ENCODE measurements at places on chromosomes 6 and 20. TPM values are rescaled to one million over a fixed set of nuclear protein-coding genes. Genes with fewer than 3 reads are reported as not detected.

GRCh38 chr6:70338775-70339174, 35.9 kb upstream of the COL9A1 start:
- H3K4me3 ChIP-seq: no peak overlapping the region
- H3K36me3 ChIP-seq: no peaks in the 10 kb centered on the region
- DNase-seq: no peak
- peaks cover 13% of the 10 kb centered on the region for H3K27me3 ChIP-seq
- H3K27ac ChIP-seq: no peak overlapping the region

GRCh38 chr6:136477548-136477947, 72.7 kb downstream of the MAP7 start:
- H3K27ac ChIP-seq: no peak overlapping the region
- no peaks in the 10 kb centered on the region for H3K36me3 ChIP-seq
- H3K4me3 ChIP-seq: no peak overlapping the region

GRCh38 chr20:20755231-20755630, 42.8 kb upstream of the RALGAPA2 start:
- peaks cover 2% of the 10 kb centered on the region for H3K27me3 ChIP-seq
- H3K4me1 ChIP-seq: no peaks in the 10 kb centered on the region
- no peak overlapping the region for H3K27ac ChIP-seq
- no peak for DNase-seq
- H3K36me3 ChIP-seq: no peaks in the 10 kb centered on the region
- H3K4me3 ChIP-seq: no peak overlapping the region

DNA sequence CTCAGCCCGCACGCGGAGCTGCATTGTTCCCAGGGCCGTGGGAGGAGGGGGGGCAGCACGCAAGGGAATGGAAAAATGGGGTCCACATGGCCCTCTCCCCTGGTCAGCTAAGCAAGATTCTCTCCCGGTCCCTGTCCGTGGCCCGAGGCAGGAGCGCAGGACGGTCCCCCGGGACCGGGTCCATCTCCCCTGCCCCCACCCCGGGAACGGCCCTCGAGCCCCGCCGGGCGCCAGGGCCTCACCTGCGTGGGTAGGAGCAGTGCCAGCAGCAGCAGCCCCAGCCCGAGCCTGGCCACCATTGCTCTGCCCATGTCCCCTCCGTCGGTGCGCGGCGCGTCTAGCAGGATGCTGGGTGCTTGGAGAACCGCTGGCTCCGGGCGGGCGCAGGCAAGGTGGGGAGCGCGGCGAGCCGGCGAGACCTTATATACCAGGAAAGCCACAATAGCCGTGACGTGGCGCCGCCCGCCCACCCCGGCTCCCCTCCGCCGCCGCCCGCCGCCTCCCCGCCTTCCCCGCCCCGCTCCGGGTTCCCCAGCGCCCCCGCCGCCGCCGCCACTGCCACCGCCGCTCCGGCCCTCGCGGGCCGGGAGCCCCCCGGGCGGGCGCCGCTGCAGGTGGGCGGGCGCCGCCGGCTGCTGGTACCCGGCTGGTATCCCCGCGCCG, at the start of gene CD24:
Gene CD24 (minus strand): TSS at position 394 of the 663 bp plus-strand sequence. CDS start 83 bp downstream, at position 311.
- no peak for DNase-seq
- H3K27me3 ChIP-seq: peaks cover 66% of the 10 kb centered on the region
- H3K27ac ChIP-seq: no peak within 1 kb of the TSS
- H3K4me3 ChIP-seq: peak within 1 kb of the TSS; percentile 55
- H3K36me3 ChIP-seq: no peaks in the 10 kb centered on the region
- peaks cover 5% of the 10 kb centered on the region for H3K4me1 ChIP-seq

GRCh38 chr20:60332523-60332922, 374.3 kb downstream of the CDH26 start:
- no peak overlapping the region for H3K4me3 ChIP-seq
- no peaks in the 10 kb centered on the region for H3K27me3 ChIP-seq
- no peaks in the 10 kb centered on the region for H3K4me1 ChIP-seq
- no peak overlapping the region for H3K27ac ChIP-seq
- no peaks in the 10 kb centered on the region for H3K36me3 ChIP-seq
- no peak for DNase-seq

- peaks cover 60% of the 10 kb centered on the region for H3K4me1 ChIP-seq
- H3K27me3 ChIP-seq: no peaks in the 10 kb centered on the region
- no peaks in the 10 kb centered on the region for H3K36me3 ChIP-seq
- H3K27ac ChIP-seq: no peak overlapping the region
- H3K4me3 ChIP-seq: no peak overlapping the region
- no peak for DNase-seq
Measured at GRCh38 chr6:22325481-22325880, 28.6 kb upstream of the PRL start.

- peaks cover 5% of the 10 kb centered on the region for H3K36me3 ChIP-seq
- H3K27ac ChIP-seq: no peak overlapping the region
- no peak overlapping the region for H3K4me3 ChIP-seq
- DNase-seq: no peak
- H3K27me3 ChIP-seq: no peaks in the 10 kb centered on the region
Measured at GRCh38 chr6:153043719-153044118, 41.2 kb upstream of the MTRF1L start.

DNA sequence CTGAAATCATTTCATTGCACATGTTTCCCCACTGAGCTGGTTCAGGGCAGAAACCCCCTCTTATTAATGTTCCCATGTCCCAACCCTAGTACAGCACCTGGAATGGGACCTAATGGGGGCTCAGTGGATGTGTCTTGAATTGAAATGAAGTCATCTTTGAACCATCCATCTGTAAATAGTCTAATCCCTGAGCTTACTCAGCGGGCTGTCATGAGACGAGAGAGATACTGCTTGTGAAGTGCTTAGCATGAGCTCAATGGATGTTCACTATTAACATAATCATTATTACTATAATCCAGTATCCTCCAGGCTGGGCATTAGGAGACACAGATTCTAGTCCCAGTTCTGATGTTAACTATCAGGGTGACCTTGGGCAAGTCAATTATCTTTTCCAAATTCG, 106.6 kb upstream of the LRFN2 start:
- no peak overlapping the region for H3K27ac ChIP-seq
- H3K36me3 ChIP-seq: no peaks in the 10 kb centered on the region
- H3K27me3 ChIP-seq: peaks cover 9% of the 10 kb centered on the region
- no peak for DNase-seq
- no peak overlapping the region for H3K4me3 ChIP-seq

GRCh38 chr6:111015389-111016124, 33.7 kb downstream of the RPF2 start:
- no peak for DNase-seq
- H3K27me3 ChIP-seq: no peaks in the 10 kb centered on the region
- H3K4me3 ChIP-seq: no peak overlapping the region
- H3K4me1 ChIP-seq: peaks cover 13% of the 10 kb centered on the region
- no peak overlapping the region for H3K27ac ChIP-seq

DNA sequence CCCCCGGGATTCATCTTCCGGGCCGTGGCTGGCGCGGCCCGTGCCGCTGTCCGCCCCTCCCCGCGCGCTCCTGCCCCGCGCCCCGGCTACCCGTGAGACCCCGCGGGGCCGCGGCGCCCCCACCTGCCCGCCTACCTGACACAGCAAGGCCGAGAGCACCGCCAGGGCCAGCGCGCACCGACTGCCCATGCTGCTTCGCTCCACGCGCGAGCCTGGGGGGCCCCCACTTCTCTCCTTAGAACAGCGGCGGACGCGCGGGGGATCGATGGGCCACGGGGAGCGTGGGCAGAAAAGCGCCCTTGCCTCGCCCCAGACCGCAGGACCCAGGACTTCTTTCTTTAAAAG, 955 bp downstream of the DLL1 start:
- no peak for DNase-seq
- H3K36me3 ChIP-seq: peaks cover 5% of the 10 kb centered on the region
- peak overlapping the region; percentile 91 for H3K4me3 ChIP-seq
- peaks cover 29% of the 10 kb centered on the region for H3K4me1 ChIP-seq
- peaks cover 41% of the 10 kb centered on the region for H3K27me3 ChIP-seq

DNA sequence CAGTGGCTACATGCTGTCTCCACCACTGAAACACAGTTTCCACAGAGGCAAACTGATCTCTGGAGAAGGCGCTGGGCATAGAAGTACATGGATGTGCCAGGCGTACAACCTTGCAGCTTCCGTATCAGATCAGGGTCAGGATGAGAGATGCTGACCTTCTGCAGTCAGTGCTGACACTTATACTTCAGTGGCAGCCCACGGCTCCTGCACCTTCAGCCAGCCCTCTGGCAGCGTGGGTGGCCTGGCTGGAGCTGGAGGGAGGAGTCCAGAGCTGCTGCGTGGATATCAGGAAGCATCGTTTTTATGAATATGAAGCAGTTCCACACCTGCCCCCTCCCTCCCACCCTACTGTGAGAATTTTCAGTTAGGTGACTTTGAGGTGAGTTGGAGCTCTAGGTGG, 149.3 kb downstream of the CFAP61 start:
- no peak overlapping the region for H3K27ac ChIP-seq
- H3K4me3 ChIP-seq: no peak overlapping the region
- H3K4me1 ChIP-seq: no peaks in the 10 kb centered on the region
- peaks cover 5% of the 10 kb centered on the region for H3K27me3 ChIP-seq
- H3K36me3 ChIP-seq: no peaks in the 10 kb centered on the region
- no peak for DNase-seq

- H3K36me3 ChIP-seq: no peaks in the 10 kb centered on the region
- peaks cover 24% of the 10 kb centered on the region for H3K4me1 ChIP-seq
- peaks cover 73% of the 10 kb centered on the region for H3K27me3 ChIP-seq
- H3K4me3 ChIP-seq: no peak overlapping the region
- H3K27ac ChIP-seq: no peak overlapping the region
Measured at GRCh38 chr6:28816339-28816908, 107.4 kb downstream of the TRIM27 start.

DNA sequence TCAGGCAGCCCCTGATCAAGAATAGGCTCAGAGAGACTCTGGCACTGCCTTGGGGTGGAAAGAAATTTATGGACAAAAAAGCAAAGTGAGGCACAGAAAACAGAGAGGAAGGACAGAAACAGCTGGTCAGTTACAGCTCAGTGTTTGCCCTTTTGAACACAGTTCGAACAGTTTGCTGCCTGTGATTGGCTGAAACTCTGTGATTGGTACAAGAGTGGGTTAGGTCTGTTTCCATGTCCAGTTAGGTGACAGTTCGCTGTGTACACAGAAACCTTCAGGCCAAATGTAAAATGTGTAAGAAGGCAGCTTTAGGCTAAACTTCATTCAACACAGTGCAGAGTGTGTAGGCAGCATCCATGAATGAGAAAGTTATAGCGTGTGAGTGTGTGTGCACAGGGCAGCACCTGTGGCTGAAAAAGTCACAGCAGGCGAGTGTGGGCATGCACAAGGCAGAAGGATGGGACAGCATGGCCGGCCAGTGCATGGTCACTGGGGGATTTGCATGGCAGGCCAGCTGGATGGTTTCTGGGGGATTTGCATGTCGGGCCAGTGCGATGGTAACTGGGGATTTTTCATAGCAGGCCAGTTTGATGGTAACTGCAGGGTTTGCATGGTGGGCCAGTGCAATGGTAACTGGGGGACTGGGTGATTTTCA, 75.4 kb upstream of the FRMD1 start:
- no peaks in the 10 kb centered on the region for H3K27me3 ChIP-seq
- no peaks in the 10 kb centered on the region for H3K36me3 ChIP-seq
- DNase-seq: peak; percentile 44
- peak overlapping the region; percentile 98 for H3K27ac ChIP-seq

DNA sequence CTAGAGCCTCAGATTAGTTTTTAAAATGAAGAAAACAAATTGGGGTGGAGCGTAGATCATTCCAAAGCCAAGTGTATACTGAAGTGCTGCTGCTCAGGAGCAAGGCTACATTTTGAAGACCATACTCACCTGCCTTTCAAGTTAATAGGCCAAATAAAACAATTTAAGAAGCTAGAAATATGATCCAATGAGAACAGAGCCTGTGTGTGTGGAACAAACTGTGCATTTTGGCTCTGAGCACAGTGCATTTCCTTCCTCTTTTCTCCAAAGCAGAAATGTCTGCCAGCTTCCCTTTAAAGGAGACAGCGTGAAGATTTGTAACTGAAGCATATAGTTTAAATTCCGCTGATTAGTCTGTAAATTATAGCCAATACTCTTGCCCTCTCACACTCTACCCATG, 3.2 kb upstream of the IFNGR1 start:
- H3K4me1 ChIP-seq: peaks cover 28% of the 10 kb centered on the region
- no peak for DNase-seq
- no peak overlapping the region for H3K4me3 ChIP-seq
- no peaks in the 10 kb centered on the region for H3K36me3 ChIP-seq

DNA sequence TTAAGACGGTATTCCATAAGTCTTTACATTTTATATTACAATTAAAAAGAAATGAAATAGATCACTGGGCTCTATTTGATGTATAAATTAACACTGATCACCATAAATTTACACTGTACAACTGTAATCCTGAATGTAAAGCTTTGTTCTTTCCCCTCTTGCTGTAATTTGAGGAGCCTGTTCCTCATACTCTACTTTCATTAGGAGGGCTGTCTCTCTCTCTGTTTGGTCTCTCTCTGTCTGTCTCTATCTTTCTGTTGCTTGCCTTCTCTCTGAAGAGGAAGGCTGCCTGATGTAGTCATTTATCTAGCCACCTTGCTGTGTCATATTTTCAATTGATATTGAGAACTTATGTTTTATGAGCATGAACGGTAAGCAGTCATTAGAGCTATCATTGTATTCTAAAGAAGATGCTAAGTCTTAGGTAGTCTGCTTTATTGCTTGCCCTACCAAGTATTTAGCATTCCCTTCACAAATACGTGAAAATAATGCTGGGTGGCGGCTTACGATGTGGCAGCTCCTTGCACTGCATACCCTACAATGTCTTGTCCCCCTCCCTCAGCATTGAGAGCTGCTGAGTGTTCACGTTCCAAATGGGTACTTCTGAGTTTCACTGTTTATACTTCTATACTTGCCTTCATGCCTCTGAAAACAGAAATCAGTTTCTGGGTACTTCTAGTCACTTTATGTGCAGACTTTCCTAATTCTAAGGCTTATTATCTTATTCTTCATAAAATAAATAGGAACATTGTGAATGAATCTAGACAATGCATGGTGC, 205.5 kb downstream of the NKAIN2 start:
- H3K4me3 ChIP-seq: no peak overlapping the region
- peaks cover 12% of the 10 kb centered on the region for H3K4me1 ChIP-seq
- H3K27ac ChIP-seq: no peak overlapping the region
- DNase-seq: no peak

DNA sequence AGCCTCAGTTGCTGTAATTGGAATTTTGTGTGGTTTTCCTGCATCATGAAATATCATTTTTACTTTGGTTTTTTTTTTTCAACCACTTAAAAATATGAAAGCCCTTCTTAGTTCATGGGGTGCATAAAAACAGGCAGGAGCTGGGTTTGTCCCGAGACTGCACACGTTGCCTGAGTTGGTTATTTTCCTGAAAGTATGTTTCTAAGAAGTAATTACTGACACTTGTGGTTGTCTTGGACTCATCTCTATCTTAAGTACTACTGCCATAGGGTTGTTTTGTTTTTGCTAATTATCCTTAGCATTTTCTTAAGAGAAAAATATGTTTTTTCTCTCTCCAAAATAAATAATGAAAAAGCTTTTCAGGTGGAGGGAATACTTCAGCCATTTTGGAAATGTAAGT, 40.1 kb downstream of the FAM120B start:
- H3K27ac ChIP-seq: peak overlapping the region; percentile 52
- peaks cover 32% of the 10 kb centered on the region for H3K4me1 ChIP-seq
- H3K36me3 ChIP-seq: peaks cover 52% of the 10 kb centered on the region
- no peaks in the 10 kb centered on the region for H3K27me3 ChIP-seq
- H3K4me3 ChIP-seq: no peak overlapping the region

- no peaks in the 10 kb centered on the region for H3K36me3 ChIP-seq
- no peaks in the 10 kb centered on the region for H3K27me3 ChIP-seq
- DNase-seq: no peak
- H3K4me1 ChIP-seq: peaks cover 57% of the 10 kb centered on the region
- no peak overlapping the region for H3K27ac ChIP-seq
Measured at GRCh38 chr6:11429577-11429976, 108.0 kb upstream of the TMEM170B start.

Gene PGC
- not detected for total RNA-seq

Gene RNF182
- total RNA-seq: 11.0 TPM

All from osteocyte (in vitro differentiated cells).